Left ventricle myocardium superior (tissue), 1 donor: ENCODE measurements at places on chromosomes 16 and 17. TPM values are rescaled to one million over a fixed set of nuclear protein-coding genes. Genes with fewer than 3 reads are reported as not detected.

Gene TRPV3
- 1.3 TPM for total RNA-seq

Gene GFAP
- total RNA-seq: 4.2 TPM

Gene SHISA9
- 0.99 TPM for total RNA-seq

Gene TPSG1
- total RNA-seq: not detected

Gene SPATA22
- total RNA-seq: 0.50 TPM

Gene ARL5C
- total RNA-seq: not detected

Gene CD79B
- total RNA-seq: 5.7 TPM

Gene CLEC3A
- total RNA-seq: not detected

Gene ARHGDIG
- 14.9 TPM for total RNA-seq

Gene PPY
- not detected for total RNA-seq

Gene TM4SF5
- not detected for total RNA-seq

Gene CEP295NL
- 0.79 TPM for total RNA-seq

Gene PTGES3L
- total RNA-seq: 50.7 TPM

Gene BRICD5
- total RNA-seq: 10.0 TPM

Gene IGSF6
- total RNA-seq: 2.4 TPM

Gene FBXW10
- total RNA-seq: not detected

Gene LPCAT2
- 8.3 TPM for total RNA-seq

Gene KREMEN2
- not detected for total RNA-seq

Gene RNF222
- not detected for total RNA-seq

Gene UNKL
- total RNA-seq: 16.4 TPM

Gene OR2C1
- not detected for total RNA-seq

Gene ARHGAP44
- total RNA-seq: 9.9 TPM

Gene WNT9B
- 0.42 TPM for total RNA-seq

Gene PFN1
- total RNA-seq: 193 TPM
